Amygdala (tissue), 56 donors: ENCODE measurements at places on chromosomes 2 and 18.

DNA sequence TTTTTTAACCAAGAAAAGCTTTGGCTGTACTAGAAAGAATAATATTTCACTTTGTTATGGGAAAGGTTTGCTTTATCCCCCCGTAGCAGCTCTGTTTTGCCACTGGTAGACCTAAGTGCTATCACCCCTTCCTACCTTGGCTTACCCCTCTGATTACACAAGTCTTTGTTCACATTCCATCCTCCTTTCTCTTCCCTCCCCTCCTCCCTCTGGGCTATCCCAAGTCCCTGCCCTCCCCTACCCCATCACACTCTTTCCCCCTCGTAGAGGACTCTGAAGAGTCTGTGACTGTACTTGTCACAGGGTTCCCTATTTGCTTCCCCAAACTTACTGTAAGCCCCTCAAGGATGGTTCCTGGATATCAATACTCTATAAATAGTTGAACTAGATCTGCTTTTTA lies 152.9 kb upstream of the NOSTRIN start:
- DNase-seq: no peak

GRCh38 chr2:127138281-127138680 lies 31.3 kb upstream of the BIN1 start:
- DNase-seq: no peak

DNA sequence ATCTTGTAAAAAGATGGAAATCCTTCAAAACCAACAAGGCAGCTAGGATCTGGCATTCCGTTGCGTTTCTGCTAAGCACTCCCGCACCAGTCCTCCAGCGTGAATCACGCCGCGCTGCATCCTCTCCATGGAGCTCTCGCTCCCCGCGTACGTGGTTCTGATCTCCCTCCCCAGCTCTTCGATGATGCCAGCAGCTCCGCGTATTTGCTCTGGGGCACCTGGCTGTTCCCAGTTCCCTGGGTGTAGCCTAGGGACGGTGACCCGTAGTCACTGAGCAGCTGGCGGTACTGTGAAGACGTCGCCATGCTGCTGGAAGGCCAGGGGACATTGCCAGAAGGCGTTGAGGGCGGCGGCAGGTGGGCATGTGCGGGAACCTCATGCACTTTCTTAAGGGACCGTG lies 407.5 kb downstream of the RNF144A start:
- no peak for DNase-seq

DNA sequence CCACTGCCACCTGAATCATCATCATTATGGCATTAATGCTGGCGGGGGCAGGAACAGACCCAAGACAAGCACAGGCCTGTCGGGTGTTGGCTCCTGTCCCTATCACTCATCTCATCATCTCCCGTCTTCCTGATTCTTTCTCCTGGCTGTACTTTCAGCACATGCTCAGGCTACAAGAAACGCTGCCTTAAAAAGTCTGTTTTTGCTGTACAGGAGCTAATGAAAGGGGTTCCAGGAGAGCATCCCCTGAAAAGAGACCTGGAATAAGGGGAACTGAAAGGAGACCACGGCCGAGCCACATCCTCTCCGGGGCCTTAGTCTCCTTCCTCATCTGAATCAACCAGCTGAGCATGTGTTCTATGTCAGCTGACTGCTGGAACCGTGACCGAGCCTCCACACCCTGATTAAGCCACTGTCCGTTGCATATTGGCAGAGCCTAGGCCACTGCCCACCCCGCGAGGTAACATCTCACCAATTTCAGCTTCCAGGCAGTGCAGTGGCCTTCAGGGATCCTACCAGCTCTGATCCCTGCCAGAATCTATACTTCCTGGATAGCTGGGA lies 62.6 kb downstream of the DNMT3A start:
- peak; percentile 40 for DNase-seq

DNA sequence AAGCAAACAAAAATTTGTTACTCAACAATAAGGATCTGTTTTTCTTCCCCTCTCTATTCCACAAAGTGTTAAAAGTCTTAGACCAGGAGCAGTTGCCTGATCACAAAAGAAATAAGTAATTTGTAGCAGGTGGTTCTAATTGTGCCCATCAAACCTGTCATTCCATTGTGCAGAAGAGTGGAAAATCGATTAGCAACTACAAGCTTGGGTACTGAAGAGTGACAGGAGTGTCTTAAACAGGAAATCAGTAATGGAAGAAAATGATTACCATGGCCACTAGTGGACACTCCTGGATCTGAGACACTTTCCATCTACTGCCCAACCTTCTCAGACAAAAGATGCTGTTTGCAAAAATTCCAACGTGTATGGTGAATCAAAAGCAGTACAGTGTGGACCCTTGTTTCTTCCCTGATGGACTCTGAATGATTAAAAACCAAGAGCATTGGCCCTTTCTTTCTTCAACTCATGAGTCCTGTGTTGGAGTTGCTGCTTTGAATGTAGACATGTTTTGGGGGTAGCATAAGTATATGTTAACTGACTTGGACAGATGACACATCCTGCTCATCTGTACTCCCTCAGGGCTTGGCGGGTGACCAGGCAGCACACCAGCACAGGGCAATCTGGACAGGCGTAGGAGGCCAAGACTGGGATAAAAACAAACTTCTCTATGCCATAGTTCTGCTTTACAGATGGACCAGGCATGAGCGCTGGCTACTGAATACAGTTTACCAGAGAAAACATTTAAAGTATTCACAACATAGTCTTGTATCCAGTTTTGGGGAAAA lies 51.9 kb downstream of the PLA2R1 start:
- DNase-seq: no peak

- DNase-seq: no peak
These were observed 125.0 kb downstream of the SPHKAP start for GRCh38 chr2:228056293-228057097.

DNA sequence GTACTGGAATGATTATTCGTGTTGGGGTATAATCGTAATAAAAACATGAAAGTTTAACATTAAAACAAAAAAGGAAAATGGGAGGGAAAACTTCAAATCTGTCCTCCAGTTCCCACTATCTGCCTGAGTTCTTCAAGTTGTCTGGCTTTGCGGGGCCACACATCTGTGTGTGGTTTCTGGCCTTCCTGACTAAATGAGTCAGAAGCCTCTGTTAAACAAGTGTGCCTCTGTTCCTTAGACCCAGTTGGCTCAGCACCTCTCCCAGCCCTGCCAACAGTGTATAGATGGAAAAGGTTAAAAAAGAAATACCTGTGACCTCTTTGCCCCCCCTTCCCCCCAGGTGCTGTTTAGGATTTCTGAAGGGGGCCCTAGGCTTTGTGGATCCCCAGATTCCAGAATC lies 30.2 kb downstream of the XDH start:
- no peak for DNase-seq

DNA sequence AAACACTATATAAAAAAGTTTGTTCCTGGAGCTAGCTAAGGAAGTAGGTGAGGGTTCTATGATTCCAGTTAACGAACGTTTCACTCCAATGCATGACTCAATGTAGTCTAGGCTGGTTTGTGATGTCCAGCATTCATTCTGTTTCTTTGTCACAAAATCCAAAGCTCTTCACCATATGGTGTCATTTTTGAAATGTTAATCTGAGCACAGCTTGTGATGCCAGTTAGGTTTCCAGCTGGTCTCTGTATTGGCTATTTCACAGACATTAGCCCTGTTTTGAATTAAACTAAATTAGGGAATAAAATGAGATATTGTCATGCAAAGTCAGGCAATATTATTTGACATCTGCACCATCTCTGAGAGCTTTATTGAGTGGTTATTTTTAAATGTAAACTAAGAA lies 159.4 kb downstream of the RBM43 start:
- no peak for DNase-seq

- no peak for DNase-seq
These were observed 50.4 kb upstream of the CTLA4 start for GRCh38 chr2:203817147-203817546.

DNA sequence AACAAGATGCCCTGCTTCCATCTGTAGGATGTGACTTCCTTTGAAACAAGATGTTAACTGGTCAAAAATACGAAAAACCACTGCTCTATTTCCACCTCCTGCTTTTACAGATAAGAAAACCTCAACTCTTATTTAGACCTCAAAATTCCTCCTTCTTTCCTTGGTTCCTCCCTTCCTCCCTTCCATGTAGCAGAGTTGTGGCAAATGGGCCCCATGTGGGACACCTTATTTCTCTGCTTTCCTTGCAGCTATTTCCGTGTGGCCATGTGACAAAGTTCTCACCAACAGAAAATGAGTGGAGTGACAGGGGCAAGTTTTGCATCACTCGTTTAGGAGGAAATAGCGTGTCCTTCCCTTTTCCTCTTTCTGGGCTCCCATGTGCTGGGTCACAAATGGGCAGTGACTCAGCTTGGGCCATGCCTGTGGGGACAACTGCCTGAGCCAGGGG lies 69.4 kb upstream of the SMAD2 start:
- DNase-seq: no peak

DNA sequence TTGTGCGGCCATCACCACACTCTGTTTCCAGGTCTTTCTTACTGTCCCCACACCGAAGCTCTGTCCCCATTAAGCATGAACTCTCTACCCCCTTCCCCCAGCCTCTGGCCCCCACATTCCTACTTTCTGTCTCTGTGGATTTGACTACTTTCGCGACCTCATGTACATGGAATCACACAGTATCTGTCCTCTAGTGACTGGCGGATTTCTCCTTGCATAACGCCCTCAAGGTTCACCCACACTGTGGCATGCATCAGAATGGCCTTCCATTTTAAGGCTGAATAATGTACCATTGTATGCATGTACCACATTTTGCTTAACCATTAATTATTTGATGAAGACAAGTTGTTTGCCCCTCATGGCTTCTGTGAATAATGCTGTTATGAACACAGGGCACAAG lies 467.6 kb upstream of the HS6ST1 start:
- DNase-seq: no peak

DNA sequence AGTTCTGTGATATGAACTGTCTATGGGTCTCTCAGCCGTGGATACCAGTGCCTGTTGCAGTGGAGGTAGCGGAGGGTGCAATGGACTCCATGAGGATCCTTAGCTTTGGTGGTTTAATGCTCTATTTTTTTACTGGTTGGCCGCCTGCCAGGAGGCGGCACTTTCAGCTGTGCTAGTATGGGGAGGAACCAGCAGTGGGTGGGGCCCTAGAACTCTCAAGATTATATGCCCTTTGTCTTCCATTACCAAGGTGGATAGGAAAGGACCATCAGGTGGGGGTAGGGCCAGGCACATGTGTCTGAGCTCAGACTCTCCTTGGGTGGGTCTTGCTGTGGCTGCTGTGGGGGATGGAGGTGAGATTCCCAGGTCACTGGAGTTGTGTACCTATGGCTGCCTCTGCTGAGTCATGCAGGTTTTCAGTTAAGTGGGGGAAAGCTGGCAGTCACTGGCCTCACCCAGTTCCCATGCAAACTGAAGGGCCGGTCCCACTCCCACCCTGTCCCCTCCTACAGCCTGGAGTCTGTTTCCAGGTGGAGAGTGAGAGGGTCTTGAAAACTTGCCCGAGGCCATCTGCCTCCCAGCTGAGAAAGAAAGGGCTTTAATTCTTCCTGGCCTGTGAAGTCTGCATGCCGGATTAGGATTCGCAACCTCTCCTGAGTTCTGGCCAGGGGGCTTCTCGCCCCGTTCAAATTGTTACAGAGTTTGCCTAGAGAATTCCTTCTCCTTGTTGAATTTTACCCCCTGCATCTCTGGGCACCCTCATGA lies 14.5 kb downstream of the KCNS3 start:
- no peak for DNase-seq

- no peak for DNase-seq
These were observed 20.1 kb upstream of the CD207 start for GRCh38 chr2:70855667-70856066.

DNA sequence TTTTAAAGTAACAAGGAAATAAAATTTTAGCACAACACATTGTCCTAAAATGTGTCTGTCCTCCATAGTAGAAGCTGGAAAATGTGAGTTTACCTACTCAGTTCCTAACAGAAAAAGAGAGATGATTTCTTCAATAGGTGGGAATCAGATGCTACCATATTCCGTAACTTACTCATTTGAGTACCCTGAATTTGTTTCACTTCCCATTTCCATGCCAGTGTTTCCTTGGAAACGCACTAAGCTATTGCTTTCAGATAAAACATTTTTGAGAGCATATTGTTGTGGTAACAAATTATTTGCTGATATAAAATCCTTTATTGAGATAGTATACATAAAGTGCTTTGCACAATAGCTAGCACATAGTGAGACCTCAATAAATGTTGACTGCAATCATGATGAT lies 137.5 kb upstream of the BARD1 start:
- no peak for DNase-seq

GRCh38 chr2:128053331-128053730 lies 25.5 kb upstream of the SAP130 start:
- DNase-seq: no peak

- no peak for DNase-seq
These were observed 42.9 kb upstream of the LPIN2 start for GRCh38 chr18:3055816-3056215.
